ENCODE measurements at places on chromosomes 13 and 19.
A peak's percentile ranks its signal among the peaks of the same experiment; 100 is the strongest.

DNA sequence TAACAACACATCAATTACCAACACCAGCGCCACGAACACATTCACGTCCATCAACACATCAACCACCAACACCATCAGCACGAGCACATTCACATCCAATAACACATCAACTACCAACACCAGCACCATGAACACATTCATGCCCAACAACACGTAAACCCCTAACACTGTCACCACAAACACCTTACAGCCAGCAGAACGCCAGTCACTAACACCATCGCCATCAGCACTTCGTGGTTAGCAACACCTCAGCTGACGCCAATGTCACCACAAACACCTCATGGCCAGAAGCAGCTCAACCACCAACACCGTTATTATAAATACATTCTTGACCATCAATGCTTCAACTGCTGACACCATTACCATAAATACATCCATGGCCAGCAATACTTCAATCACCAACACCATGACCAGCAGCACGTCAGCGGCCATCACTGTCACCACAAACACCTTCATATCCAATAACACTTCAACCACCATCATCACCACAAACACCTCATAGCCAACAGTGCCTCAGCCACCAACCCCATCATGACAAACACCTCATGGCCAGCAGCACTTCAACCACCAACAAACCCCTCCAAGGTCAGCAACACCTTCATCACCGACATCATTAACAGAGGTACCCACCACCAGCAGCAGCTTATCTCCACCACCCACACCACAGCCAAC lies 9.4 kb downstream of the FCER2 start:
- no peak for DNase-seq

GRCh38 chr19:42242069-42242511 lies 312 bp downstream of the GSK3A start:
- DNase-seq = no peak

DNA sequence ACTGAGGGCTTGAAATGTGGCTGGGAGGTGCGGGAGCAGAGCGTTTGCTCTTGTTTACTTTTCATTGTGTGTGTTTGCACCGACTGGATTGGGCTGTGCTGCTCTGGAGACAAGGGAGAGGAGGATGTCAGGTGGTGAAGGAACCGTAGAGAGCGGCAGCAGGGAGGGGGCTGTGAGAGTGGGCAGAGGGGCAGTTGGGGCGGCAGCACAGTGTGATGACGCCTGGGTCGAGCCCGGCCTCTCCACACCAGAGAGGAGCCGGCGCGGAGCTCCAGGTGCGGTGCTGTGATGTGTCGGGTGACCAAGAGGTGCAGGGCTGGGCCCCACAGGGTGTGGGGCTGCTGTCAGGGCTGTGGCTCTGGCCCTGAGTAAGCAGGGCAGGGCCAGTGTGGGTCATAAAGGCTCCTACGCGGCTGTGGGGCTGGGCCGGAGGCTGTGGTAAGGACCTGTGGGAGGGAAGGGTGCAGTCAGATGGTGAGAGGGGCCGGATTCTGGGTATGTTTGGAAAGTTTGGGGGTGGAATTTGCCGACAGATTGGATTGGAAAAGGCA lies 10.5 kb downstream of the NAXD start:
- DNase-seq = peak; percentile 74

- no peak for DNase-seq
Observed at GRCh38 chr13:35818633-35819067, 312.5 kb downstream of the DCLK1 start.

GRCh38 chr13:22169473-22169872 lies 498.6 kb downstream of the FGF9 start:
- no peak for DNase-seq

DNA sequence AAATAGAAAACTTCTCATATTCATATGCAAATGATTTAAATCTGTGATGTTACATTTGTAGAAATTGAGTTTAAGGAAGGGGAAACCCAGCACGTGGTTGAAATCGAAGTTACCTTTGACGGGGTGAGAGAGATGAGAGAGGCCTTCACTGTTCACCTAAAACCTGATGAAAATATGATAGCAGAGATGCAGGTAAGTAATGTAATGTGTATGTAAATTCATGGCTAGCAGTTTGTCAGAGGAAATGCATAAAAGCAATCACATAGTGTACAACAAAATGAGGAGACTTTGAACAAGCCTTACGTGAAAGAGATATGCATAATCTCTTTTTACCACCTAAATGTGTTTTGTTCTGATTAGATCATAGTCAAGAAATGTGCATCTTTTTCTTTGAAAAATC lies 134.6 kb downstream of the STOML3 start:
- no peak for DNase-seq

DNA sequence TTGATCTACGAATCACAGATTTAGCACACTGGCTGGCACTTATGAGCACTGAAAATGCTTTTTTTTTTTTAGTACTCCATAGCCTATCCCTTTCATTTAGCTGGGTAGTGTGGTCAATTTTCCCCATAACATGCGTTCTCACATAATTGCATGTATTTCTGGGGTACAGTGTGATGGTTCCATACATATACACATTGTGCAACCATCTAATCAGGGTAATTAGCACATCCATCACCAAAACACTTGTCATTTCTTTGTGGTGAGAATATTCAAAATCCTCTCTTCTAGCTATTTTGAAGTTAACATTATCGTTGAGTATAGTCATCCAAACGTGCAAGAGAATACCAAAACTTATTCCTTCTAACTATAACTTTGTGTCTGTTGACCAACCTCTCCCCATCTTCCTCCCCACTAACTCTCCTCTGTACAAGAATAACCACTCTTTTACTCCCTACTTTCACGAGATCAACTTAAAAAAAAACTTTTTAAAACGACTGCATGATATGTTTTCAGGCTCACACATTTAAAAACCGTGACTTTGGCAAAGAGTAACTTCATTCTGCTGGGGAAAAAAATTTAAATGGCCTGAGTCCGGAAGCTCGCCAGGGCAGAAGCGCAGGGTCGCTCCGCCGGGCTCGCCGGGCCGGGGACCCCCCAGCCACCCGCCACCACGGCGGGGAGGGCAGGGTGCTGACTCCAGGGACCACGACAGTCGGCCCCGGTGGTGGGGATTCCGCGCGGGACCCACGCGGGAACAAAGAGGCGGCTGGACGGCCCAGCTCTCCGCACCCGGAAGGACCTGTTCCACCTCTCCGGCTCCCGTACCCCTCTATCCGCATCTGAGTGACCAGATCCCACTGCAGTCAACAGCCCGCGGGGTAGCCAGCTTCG lies 868 bp upstream of the UBAC2 start:
- no peak for DNase-seq

- DNase-seq = peak; percentile 76
Observed at GRCh38 chr19:306151-306900, 15.1 kb upstream of the PLPP2 start.

GRCh38 chr19:35063940-35064818 lies 22.7 kb downstream of the HPN start:
- DNase-seq = no peak

GRCh38 chr19:38009650-38010242 lies 102.7 kb downstream of the SIPA1L3 start:
- DNase-seq = no peak

- no peak for DNase-seq
Observed at GRCh38 chr13:94198681-94199080, 280.8 kb downstream of the DCT start.

DNA sequence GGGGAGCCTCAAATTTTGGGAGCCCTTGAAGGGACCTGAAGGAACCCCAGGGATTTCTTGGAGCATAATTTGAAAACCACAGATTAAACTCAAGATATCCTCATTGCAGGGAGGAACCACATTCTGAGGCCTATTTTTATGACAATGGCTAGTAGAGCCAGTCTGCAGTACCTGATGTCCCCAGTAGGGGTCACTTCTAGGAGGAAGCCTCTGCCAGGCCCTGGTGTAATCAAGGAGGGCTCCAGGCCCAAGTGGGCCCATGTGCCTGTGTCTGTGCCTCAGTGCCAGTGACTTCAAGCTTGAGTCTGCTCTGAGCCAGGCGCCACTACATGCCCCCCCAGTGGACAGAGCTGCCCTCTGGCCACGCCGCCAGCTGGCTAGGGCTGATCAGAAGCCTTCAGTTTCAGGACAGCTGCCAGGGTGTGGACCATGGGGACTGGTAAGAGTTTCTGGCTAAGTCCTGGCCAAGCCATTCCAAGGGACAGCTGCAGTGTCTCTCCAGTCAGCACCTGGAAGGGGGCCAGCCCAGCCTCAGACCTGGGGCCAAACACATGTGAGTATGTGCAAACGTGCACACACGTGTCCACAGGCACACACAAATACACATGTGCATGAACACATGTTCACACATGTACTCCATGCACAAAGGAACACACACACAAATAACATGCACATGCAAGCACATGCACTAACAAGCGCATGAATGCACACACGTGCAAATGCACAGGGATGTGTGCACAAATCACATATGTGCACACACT lies 20.5 kb upstream of the SLC7A10 start:
- no peak for DNase-seq

DNA sequence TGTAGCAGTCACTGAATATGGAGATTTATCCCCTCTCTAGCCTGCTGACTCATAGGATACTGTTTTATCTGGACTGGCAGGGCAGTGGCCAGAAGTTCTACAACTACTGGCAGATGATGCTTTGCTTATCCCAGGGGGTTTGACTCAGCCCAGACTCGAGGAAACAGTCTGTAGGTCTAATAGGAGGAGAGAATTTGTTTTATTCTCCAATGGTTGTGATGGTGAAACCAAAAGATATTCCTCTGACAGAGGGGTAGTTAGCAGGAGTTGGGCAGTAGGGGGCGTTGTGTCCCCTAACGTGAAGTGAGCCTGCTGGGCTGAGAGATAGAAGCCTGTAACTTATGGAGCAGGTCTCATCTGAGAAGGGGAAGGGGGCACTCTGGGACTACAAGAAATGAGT lies 74.9 kb downstream of the WTIP start:
- DNase-seq = no peak

DNA sequence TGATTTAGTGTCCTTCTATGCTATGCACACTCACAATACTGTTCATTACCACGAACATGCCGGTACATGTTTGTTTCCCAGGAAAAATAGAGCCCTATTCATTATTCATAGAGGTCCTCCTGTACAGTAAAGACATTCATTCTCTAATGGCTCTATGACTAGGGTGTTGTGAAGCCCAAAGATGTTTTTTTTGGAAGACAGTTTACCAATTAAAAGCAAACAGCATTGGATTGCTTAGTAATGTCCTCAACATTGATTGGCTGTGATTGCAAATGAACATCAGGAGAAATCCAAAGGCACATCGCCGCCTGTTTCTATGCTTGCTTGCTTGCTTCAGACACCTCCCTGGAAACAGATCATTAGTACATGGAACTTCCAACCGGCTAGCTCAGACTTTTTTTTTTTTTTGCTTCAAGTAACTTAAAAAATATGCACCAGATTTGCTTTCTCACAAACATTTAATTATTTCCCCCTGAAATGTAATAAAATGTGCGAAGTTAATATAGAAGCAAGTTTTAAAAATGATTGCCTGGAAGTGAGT lies 8.8 kb upstream of the GPC6 start:
- DNase-seq = no peak

DNA sequence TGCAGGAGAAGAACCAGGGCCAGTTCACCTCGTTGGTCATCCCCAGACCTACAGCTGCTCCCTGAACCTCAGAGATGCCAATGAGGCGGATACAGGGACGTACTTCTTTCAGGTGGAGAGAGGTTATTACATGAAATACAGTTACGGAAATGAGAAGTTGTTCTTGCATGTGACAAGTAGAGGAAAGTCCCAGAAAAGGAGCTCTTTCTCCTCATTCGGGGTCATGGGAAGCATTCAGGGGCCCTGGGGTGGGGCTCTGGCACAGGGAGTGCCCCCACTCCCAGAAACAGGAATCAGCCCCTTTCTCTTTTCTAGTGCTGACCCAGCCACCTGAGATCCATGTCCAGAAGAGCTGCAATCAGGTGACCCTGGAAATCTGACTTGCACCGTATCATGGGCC lies 4.5 kb upstream of the SIGLEC9 start:
- DNase-seq = peak; percentile 16

GRCh38 chr13:101025925-101026324 lies 351.3 kb upstream of the TMTC4 start:
- no peak for DNase-seq

GRCh38 chr13:111396457-111396856 lies 76.0 kb downstream of the TEX29 start:
- peak; percentile 57 for DNase-seq

DNA sequence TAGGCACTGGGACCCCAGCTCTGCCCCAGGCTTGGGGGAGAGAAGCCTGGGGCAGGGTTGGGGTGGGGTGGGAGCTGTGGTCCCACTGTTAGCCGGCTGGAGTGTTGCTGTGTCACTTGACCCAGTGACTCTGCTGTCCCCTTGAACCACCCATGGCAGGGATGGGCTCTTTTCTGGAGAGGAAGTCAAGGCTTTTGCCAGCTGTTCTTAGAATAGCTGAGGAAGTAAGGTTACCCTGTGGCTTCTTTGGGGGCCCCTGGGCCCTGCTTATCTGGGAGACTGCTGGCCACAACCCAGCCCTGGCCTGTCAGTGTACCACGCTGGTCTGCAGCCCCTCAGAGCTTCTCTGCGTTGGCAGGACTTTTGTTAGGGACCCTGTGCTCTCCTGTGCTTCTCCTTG lies 9.1 kb downstream of the PNPLA6 start:
- no peak for DNase-seq

DNA sequence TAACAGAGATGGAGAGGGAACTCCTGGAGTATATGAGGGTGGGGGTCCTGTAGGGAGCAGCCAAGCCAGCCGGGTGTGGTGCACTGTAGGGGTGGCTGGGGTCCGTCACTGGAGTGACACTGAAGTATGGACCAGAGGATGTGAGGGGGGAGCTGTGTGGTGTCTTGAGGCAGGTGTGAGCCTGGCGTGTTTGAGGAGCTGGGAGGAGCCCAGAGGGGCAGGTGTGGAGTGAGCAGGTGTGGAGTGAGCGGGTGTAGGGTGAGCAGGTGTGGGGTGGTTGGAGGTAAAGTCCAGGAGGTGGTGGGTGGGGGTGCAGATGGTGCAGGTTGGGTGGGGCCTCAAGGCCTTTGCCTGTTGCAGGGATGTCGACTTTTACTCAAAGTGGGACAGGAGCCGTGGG lies 5.9 kb downstream of the B3GNT8 start:
- DNase-seq = no peak

DNA sequence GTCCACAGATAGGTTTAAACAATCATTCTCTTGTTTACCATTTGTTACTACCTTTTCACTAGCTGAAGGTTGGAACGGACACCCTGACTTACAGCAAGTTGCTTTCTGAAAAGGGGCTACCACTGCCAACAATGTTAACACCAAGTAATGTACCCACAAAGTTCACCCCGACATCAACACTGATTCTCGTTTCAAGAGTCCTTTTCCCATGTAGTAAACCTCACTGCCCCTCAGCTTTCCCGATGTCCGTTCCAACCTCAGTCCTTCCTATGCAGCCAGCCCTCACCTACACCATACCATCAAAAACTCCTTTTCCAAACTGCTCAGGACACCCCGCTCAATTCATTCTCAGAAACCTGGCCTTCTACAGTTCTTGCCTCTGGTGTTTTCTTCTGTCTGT lies 29.0 kb downstream of the PEG3 start:
- DNase-seq = no peak

GRCh38 chr13:35014606-35015213 lies 72.6 kb downstream of the NBEA start:
- DNase-seq = no peak
